ENCODE measurements at places on chromosomes 7 and 10.
A peak's percentile ranks its signal among the peaks of the same experiment; 100 is the strongest.

DNA sequence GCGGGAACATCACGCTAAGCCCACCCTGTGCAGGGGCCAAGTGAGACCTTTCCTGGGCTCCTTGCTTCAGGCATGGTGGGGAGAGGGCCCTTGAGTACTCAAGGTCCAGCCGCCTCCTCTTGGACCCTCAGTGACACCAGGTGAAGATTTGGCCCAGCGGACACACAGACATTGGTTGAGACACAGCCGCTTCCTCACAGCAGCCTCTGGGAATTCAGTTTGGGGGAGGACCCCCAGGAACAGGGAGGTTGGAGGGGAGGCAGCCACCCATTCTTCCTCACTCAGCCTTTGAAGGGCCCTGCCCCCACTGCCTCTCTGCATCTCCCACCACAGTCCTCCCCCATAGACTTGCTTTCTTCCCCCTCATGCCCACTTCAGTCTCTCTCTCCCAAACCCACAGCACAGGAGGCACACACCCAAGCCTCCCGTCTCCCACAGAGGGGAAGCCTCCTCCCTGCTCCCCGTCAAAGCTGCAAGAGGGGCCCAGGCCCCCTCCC, 31.9 kb downstream of the ANXA8 start:
- DNase-seq = no peak

DNA sequence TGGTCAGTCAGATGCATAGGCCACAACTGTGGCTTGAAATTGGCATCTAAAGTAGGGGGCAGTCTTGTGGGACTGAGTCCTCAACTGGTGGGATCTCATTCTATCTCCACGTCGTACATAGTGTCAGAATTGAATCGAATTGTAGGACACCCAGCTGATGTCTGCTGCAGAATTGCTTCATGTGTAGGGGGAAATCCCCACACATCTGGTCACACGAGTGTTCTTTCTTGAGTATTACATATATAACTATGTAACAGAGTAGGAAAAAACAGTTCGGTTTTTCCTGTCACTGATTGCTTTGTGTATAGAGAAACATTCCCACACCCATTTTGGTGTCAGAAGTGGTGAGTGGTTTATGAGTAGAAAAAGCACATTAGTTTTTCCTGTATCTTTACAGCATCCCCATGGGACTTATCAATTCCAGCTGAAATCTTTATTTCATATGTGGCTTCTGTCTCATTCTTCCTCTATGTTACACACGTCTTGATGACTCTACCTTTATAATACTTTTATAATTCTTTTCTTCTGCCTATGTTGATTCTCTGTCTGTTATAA, 79.4 kb upstream of the PCGF5 start:
- DNase-seq = no peak

- DNase-seq = peak; percentile 66
Measured at GRCh38 chr10:32054094-32054493, 2.1 kb downstream of the KIF5B start.

DNA sequence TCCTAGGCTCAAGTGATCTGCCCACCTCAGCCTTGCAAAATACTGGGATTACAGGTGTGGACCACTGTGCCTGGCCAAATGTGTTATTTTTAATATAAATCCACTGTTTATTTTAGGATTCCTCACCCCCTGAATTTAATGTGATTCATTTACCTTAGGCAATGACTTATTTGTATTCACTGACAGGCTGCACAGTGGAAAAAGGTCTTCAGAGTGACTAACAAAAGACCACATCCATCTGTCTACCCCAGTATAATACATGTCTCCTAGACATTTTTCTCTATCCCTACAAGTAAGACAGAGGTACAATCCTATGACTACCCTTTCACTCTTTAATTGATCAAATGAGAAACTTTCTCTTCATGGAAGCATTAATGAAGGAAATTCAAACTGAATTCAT, 230.2 kb downstream of the AHR start:
- DNase-seq = no peak

DNA sequence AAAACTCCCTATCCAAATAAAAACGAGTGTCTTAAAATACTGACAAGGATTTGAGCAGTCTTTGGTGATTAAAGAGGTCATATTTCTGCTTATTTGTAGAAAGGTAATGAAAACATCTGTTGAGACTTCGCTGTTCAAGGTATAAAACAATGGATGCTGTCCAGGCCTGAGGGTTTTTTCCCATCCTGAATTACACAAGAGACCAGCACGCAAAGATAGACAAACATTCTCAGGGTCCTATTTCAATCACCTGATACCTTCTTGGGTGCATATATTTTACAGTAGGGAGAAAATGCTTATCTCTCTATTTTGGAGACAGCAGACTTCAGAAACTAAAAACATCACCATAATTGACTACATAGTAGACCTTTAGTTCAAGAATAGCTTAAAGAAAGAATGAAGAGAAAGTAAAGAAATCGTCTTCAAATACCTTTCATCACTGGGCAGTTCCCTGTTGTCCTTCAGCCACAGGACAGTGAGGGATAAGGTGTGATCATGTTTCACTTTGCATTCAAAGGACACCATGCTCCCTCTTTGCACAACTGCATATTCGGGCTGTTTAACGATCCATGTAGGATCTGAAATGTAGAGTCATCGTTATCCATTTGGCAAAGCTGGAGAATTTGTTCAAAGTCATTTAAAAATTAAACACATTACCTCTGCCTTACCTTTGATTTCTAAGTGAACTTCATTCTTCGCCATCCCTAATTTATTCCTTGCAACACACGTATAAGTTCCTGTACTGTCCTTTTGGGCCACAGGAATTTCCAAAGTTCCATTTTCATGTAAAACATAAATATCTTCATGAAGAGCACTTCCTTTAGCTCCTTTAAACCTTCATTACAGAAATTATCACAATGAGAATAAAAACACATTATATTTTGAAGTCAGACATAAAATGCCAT, 63.7 kb upstream of the LAMB4 start:
- DNase-seq = no peak

GRCh38 chr10:14112056-14112455, 218.7 kb downstream of the FRMD4A start:
- DNase-seq = no peak

- DNase-seq = peak; percentile 47
Measured at GRCh38 chr7:76383089-76383944, 24.5 kb upstream of the YWHAG start.

GRCh38 chr10:27743877-27744801, 1.5 kb downstream of the MKX start:
- DNase-seq = peak; percentile 70

- DNase-seq = no peak
Measured at GRCh38 chr7:150450491-150451001, at the start of gene GIMAP8. Gene GIMAP8, plus strand, starts transcription at chr7:150450630. Its CDS starts 16,069 bp downstream, at chr7:150466699.

- peak; percentile 57 for DNase-seq
Measured at GRCh38 chr10:58857251-58857805, 319.1 kb upstream of the PHYHIPL start.

DNA sequence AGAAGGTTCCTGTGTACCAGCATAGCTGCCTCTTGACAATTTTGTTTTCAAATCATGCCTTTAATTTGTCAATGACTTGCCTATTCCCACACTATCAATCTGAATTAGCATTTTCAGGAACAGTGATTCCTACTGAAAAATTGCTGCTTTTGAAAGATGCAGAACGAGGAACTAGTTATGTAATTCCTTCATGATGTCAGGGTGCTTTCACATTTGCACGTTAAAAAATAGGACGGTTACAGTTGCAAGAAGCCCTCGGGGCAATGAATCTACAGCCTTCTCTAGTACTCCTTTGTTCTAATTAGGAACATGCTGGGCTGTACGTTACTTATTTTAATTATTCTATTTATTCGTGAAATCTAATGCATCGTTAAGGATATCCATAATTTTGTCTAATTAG, 253.9 kb downstream of the OTUD1 start:
- DNase-seq = no peak

DNA sequence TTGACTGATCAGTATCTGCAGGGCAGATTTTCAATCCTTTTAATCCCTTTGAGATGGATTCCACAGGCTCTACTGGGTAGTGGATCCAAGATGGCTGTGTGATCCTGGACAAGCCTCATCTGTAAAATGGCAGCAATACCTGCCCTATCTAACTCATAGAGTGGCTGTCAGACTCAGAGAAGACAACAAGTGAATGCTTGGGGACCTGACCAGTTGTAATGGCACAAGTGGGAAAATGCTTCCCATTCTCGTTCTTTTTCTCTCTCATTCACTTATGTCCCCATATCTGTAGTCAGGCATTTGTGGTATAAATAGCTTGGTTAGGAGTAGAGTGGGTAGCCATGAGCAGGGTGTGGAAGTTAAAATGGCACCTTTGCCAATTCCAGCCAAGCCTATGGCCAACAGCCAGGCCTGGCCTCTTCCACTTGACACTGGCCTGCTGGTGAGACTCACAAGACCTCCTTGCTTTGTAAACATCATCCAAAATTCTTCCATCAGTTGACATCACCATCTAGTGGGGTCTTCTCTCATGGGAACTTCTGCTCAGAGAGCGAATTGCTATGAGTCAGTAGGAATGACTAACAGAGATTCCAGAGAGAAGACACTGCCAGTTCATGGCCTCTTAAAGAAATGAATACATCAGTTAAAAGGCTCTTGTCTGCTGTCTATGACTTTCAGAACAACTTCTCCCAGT, 150.1 kb downstream of the PLPP4 start:
- peak; percentile 94 for DNase-seq

DNA sequence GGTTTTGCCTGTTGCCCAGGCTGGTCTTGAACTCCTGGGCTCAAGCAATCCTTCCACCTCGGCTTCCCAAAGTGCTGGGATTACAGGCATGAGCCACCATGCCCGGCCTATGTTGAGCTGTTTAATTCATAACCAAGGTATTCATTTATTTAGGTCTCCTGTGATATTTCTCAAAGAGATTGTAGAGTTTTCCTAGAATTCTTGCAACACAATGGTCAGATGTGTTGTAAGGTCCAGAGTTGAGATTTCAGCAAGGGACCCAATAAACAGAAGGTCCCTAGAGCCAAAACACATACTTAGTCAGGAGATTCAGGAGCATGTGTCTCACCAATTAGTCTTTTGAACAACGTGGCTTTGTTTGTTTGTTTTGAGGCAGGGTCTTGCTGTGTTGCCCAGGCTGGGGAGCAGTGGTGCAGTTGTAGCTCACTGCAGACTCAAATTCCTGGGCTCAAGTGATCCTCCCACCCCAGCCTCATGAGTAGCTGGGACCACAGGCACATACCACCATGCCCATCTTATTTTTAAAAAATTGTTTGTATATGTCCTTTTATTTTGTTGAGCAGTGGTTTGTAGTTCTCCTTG, 321.3 kb upstream of the GALNT17 start:
- no peak for DNase-seq

DNA sequence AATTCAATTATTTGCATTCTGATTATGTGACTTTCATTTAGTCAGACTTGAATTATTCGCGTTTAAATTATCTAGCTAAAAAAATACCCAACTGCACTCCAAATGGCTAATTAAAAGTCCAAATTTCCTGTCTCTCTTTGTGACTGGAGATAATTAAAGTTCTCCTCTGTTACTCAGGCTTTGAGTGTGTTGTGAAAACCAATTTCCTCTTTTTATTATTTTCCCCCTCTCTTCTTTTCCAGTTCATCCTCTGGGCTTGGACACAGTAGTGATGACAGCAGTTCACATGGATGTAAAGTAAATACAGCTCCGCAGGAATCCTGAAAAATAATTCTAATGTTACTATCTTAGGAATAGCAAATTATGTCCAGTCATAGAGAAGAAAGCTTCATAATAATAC, 80.6 kb downstream of the SNX10 start:
- DNase-seq = no peak

DNA sequence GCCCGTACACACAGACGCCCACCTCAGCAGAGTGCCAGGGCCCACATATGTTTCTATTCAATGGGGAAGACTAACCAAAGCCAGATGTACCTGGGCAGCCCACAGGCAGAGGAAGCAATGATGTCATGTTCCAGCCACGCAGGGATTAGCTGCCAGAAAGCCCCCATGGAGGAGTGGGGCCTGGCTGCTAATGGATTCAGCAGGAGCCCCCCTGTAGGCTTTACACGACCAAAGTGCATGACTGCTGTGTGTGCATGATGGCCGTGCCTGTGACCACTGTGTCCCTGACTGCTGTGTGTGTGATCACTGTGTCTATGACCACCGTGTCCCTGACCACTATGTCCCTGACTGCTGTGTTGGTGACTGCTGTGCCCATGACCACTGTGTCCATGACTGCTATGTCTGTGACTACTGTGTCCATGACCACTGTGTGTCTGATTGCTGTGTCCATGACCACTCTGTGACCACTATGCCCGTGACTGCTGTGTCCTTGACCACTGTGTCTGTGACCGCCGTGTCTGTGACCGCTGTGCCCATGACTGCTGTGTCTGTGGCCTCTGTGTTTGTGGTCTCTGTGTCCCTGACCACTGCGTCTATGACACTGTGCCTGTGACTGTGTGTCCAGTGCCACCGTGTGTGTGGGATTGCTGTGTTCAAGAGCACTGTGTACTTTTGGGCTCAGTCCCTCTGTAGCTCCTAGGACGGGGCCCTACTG, 409.3 kb downstream of the RPS24 start:
- DNase-seq = no peak

DNA sequence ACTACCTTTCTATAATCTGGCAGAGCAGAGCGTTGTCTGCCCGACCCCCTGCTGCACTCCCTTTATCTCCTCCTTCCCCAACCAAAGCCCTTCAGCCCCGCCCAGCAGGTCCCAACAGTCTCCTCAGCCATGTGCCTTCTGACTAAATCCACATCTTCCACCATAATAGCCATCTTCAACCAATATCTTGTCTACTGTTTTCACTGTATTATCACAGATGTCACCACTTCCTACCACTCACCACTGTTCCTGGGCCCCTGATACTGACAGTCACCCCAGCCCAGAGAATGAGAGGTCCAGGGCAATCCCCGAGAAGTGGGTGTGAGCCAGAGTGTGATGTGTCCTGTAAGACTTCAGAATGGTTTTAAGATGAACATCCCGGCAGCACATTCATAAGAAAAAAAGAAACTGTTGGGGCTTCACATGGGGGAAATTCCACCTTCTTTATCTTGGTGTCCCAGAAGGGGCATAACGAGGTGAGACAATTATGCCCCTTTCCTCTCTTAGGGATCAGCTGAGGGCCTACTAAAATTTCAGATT, 25.3 kb downstream of the CCDC6 start:
- DNase-seq = no peak

DNA sequence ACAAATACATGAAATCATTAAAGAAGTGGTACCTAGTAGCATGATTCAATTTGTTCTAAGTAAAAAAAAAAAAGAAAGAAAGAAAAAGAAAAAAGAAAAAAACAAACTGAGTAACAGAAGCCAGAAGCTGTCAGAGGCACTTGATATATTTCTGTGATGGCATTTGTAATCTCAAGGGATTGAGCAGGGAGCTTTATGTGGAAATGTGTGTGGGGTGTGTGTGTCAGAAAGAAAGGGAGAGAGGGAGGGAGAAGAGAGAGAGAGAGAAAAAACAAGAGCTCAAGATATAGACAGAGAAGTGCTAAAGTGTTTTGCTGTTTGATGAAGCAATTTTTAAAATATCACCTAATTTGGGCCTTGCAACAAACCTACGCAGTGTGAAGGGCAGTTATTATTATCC, 357.6 kb upstream of the PCDH15 start:
- no peak for DNase-seq

- DNase-seq = peak; percentile 78
Measured at GRCh38 chr7:50793120-50793946, 10.6 kb upstream of the GRB10 start.

Measured in EH (cell line).